Choroid plexus epithelial cell (primary cell): ENCODE measurements at places on chromosomes 5 and 9.
A peak's percentile ranks its signal among the peaks of the same experiment; 100 is the strongest.

GRCh38 chr9:91023741-91024140 lies 222.1 kb downstream of the SYK start:
- DNase-seq, result no peak

GRCh38 chr9:114096041-114096511 lies 3.0 kb downstream of the KIF12 start:
- no peak for DNase-seq

- no peak for DNase-seq
These were observed 777 bp downstream of the GPSM1 start for GRCh38 chr9:136328011-136328621.

DNA sequence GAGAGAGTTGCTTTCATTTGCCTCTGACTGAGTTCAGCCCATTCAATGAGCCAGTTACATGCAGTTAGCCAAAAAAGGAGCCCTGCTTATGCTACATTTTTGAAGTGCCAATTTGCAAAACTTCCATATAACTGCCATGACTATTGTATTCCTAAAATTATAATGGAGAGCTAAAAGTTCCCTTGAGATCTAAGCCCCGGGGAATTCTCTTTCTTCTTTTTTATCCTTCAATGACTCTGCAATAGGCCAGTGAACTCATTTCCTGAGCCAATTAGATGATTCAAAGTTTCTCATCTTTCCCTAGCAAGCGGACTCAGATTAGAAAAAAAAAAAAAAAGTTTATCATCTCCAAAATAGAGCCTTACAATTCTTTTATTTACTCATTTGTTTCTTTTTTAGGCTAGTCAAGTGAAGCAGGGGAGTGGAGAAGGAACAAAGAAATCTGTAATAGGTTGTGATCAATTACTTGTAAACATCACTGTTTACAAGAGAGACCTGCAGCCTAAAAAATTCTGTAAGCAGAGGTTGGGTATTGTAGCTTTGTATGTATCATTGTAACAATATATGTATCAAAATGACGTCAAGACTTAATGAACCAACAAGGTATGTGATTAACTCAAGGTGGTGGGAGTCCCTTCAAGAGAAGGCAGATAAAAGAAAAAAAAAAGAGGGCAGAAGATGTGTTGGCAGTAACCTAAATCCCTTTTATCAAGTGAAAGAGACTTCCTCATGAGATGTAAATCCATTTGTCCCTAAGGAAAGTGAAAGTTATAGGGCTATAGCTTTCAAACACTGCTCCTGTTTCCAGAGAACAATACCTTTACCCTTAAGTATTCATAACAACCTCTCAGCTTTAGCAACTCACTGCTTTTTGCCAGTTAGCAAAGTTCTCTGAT lies 48.7 kb upstream of the HOMER1 start:
- DNase-seq, result peak; percentile 21

- no peak for DNase-seq
These were observed 849.8 kb upstream of the CDH6 start for GRCh38 chr5:30343707-30344106.

DNA sequence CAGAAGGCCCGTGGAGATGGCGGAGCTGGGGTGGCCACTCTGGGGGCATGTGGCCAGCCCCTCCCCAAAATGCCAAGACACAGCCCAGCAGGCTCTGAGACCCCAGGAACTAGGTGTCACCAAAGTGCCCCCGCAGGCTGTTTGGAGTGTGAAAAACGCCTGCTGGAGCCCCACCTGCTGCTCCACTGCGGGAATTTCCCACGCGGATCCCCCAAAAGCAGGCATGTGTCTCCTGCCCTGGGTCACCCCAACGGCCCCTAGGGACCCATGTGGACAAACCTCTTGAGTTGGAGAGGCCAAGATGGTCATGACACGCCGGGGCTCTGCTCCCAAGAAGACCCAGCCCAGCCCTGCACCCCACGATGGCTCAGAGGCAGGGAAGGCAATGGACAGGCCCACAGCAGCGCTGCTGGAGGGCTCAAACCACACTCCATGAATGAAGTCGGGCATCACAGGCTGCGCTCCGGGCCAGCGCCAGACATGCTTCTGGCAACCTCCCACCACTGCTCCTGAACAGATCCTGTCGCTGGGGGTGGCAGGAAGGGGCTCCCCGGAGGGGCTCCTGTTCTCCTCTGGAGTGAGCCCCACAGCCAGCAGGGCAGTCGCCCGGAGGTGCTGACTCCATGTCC lies 15.3 kb downstream of the NOTCH1 start:
- DNase-seq, result no peak

DNA sequence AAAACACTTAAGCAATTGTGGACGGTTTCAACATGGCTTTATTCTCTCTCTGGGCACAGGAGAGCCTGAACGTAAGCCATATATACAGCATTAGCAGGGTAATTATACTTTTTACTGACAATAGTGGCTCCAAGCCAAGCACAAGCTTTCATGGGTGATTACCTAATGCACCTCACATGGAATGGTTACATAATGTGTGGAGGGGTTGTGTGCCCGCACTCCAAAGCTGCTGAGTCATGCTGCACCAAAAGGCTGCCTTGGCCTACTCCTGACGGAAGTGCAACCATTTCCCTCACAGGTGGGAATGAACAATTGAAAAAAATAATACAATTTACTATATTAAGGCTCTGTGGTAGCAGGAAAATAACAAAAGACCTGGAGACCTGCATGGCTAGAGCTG lies 86.5 kb upstream of the ATP10B start:
- DNase-seq, result no peak

GRCh38 chr5:78811866-78812265 lies 163.3 kb upstream of the LHFPL2 start:
- no peak for DNase-seq

DNA sequence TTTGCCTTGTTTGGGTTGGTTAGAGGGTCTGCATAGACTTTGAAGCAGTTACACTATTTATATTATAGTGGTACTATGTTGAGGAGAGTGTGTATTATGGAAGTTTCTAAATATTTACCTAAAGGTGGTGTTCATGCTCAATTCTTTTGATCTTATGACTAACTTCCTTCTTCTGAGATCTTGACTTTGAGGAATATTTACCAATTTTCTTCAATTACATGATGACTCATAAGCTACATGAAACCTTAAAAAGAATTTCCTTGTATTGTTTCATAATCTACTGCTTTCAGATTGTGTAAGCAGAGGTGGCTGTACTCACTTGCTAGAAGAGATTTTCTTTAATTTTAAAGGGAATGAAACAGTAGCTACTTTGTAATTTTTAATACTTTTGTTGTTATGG lies 276.1 kb downstream of the TAF11L14 start:
- peak; percentile 72 for DNase-seq

DNA sequence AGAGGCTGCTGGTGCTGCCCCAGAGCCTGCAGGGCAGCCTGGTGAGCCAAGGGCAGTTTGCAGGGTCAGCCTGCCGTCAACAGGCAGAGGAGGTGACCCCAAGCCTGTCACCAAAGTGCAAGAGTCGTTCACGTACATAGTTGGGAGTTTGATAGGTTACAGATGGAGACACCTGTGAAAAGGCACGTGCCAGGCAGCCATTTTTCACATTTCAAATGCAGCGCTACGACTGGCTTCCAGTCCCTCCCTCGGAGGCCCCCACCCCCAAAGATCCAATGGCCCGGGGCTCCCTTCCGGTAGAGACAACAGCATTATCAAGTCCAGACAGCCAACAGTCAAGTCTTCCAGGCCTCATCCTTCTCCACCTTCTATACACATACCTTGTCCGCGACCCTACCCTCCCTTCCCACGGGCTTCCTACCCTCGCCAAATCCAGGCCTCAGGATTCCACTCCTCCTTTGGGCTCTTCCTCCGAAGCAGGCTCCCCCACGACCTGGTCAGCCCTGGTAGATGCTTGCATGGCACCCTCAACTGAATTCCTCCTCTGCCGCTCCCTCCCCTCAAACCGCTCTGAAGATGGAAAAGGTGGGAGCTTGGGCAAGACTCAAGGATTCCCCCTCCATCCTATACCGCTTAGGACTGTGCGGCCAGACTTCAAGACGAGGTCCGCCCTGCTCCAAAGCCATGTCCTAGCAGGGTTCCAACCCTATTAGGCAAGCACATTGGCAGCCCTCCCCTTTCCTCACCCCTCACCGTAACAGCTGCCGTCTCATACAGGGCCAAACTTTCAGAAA lies 13.2 kb downstream of the HNRNPH1 start:
- DNase-seq, result no peak

DNA sequence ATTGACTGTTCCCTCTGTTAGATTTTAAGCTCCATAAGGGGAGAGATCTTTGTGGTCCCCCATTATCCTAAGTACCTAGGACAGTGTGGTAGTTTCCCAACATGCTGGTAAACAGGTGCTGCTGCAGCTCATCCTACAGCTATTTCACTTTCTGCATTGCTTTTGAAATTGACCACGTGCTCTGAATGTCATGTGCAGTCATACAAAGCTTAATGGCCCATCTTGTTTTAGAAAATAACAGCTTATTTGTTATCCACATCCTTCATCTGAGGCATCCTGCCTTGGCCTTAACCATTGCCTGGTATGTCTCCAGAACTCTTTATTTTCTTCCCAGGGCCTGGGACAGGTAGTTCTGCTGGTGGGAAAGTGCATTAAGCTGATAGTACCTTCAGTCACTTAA lies 14.7 kb downstream of the PIK3R1 start:
- no peak for DNase-seq

DNA sequence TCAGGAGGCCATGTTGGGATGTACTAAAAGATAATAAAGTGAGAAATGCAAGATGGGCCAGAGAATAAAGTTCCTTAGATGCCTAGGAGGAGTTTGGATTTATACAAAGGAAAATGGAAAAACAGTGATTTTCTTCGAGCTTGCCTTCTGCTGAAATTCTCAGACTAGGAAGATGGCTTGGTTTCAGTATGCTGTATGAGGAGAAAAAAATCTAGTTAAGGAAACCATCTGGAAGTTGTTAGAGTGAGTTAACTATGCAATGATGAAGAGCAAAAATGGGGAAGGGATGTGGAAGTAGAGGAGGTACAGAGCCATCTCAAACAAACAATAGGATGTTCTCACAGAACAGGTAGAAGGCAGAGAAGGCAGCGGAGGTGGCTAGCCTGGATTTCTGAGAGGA lies 162.9 kb upstream of the FTMT start:
- no peak for DNase-seq

- DNase-seq, result no peak
These were observed 217.5 kb upstream of the NMUR2 start for GRCh38 chr5:152622628-152623027.

DNA sequence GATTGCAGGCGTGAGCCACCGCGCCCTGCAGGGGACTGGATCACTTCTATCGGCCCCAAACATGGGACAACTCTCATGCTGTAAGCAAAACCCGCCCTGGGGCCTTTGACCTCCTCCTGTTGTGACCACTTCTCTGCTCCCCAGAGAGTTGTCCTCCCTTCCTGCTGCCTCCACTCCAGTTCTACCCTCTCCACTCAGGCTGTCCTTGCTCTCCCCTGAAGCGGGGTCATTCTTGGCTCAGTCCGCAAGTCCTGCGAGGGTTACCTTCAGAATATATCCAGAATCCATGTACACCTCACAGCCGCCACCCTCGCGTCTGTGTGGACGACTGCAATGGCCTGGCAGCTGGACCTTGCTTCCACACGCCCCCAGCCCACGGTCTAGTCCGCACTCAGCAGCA lies 273.7 kb downstream of the PBX3 start:
- DNase-seq, result no peak

GRCh38 chr9:134778841-134779411 lies 101.7 kb upstream of the FCN2 start:
- peak; percentile 70 for DNase-seq

DNA sequence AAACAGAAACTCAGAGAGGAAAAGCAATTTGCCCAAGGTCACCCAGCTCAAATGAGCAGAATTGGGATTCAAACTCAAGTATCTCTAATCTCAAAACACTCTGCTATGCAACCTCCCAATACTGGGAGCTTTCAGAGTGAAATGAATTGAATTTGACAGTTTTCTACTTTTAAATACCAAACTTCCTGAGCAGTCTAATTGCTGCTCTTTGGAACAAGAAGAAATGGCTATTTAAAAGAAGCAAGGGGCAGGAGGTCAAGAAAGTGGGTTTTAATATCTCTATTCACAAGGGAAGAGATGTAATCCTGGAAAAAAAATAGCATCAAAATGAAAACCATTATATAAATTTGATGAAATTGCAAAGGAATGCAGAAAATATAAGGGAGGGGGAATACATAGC lies 142.6 kb downstream of the INSYN2B start:
- DNase-seq, result no peak

- no peak for DNase-seq
These were observed 1.6 kb upstream of the ARAP3 start for GRCh38 chr5:141683596-141684141.

- DNase-seq, result no peak
These were observed 249.0 kb downstream of the ARHGAP26 start for GRCh38 chr5:143019157-143019556.

- DNase-seq, result no peak
These were observed 756 bp upstream of the PRR7 start for GRCh38 chr5:177445917-177446199.

DNA sequence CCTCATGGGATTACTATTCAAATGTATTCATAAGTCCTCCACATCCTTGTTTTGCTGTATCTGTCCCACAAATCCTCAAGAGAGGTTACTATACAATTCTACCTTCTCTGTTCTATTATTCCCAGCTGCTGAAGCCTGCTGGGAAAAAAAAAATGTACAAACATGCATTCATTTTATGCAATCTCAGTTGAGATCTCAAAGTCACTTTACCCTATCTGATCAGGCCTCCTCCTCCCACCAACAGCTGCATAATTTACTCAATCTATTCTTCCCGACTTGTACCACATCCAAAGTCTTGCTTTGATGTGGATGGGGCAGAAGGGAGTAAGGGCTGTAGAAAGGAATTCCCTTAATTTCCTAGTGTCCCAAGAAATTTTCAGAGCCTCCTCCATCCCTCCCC lies 28.6 kb downstream of the PSIP1 start:
- DNase-seq, result no peak

- peak; percentile 79 for DNase-seq
These were observed 133.4 kb upstream of the OTULINL start for GRCh38 chr5:14447958-14448911.

GRCh38 chr9:125755340-125755739 lies 8.2 kb downstream of the PBX3 start:
- DNase-seq, result no peak

DNA sequence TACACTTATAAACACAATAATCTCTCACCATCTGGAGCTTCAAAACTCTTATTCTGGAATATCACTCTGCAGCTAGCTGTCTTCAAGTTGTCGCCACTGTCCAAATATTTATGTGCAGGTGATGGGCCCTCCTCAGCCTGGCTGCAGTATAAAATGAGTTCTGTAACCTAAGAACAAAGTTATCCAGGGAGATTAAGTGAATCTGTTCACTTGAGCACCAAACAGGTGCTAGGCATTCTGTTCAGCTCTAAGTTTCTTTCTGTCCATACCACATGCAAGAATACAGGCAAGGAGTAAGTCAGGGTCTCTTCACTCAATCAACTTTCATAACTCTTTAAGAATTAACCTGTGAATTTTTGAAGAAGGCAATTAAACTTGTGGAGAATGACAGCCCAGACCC lies 344.1 kb downstream of the PLK2 start:
- DNase-seq, result no peak
